Ascending aorta (tissue), 2 donors: ENCODE measurements at places on chromosomes 5 and 9. TPM values are rescaled to one million over a fixed set of nuclear protein-coding genes. Genes with fewer than 3 reads are reported as not detected.

The TLN1 gene
- 735 TPM for total RNA-seq

- peak; percentile 39 for DNase-seq
Observed at GRCh38 chr9:134962973-134963364, 45.3 kb upstream of the FCN1 start.

- no peak for DNase-seq
Observed at GRCh38 chr9:137057545-137057944, 3.7 kb upstream of the ENTPD2 start.

The MARVELD2 gene
- not detected for total RNA-seq

- DNase-seq, result no peak
Observed at GRCh38 chr9:131982671-131983239, 96.9 kb downstream of the MED27 start.

The PCDHA12 gene
- not detected for total RNA-seq

GRCh38 chr5:15334551-15335266 lies 165.3 kb upstream of the FBXL7 start:
- no peak for DNase-seq

The PPP3R2 gene
- not detected for total RNA-seq

DNA sequence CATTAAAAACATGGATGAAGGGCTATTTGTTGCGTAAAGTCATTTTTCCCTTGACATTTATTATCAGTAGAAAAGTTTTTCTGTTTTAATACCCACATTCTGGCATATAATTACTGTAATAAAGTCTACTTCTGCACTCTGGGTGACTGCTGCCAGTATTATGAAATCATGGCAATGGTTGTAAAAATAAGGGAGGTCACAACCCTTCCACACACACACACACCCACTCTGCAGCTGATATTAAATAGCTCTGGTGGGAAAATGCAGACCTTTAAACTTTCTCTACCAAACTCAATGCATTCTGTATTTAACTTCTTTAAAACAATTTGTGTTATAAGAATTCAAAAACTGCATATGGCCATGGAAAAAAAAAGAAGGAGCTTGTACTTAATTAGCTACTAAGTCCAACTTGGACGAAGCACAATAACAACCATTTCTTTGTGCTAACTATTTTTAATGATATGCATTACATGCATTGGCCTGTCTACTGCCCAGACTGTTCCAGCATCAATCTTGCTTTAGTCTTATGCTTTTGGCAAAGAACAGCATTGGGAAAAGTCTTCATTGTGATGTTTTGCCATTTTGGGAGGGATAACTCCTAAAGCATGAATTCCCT lies 137.6 kb upstream of the MAP3K1 start:
- no peak for DNase-seq

The CXCL14 gene
- total RNA-seq, result 45.3 TPM

DNA sequence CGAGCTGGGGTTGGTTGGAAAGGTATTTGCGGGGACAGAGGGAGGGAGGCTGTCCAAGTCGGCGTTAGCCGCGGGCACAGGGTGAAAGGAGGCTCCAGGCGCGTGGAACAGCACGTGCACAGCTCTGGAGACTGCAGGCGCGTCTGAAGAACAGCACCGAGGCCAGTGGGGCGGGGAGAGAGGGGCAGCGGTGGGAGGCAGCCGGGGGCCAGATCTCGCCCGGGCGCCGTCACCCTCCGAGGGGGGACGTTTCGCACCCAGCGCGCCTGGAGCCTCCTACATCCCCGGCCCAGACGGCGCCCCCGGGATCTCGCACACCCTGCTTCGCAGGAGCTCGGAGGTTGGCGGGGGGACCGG lies 79.6 kb downstream of the NTNG2 start:
- no peak for DNase-seq

DNA sequence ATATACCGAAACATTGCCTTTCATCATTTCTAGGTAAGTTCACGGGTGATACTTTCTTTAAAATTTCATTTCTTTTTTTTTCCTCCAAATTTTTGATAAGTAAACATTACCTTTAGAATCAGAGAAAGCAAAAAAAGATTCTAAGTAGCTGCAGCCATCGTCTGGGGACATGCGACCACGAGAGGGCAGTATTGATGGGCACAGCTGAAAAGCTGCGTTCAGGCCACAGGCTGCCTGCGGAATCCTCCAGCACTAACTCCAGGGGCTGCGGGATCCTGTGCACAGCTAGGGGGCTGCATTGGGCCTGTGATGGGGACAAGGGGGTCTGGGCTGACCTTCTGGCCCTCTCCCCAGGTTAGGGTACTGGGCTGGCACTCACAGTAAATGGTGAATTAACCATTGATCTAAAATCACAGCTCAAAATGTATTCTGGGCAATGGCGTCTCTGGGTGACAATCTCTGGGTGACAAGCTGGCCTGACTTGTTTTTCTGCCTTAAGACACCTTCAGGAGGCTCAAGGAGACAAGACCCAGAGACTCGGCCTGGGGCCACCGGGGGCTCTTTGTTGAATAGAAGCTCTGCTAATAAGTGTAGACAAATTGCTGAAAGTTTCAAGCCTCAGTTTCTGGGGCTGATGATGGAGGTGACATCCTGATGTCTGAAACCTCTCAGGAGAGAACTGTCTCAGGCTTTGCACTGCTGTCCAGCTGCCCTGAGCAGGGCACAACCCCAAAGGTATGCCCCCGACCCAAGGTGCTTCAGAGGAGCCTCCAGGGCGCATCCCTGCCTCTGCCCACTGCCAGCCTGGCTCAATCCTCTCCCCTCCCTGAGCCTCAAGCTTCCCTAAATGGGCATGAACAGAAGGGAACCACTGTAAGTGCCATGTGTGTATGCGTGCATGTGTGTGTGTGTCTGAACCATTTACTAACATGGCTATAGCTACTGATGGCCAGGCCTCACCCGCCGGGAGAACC lies 44.3 kb upstream of the SARDH start:
- DNase-seq, result no peak

GRCh38 chr5:36928947-36929346 lies 52.4 kb downstream of the NIPBL start:
- no peak for DNase-seq

DNA sequence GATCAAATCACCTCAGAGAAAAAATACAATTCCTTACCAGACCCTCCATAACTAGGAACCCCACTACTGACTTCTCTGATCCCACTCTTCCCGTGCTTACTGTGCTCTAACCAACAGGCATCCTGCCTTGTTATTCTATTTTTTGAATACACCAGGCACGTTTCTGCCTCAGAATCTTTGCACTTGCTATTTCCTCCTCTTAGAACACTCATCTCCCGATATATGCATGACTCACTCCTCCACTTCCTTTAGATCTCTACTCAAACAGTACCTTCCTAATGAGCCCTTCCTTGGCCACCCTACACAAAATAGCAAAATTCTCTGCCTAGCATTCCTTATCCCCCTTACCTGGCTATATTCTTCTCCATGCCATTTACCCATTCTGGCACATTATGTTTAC lies 43.9 kb downstream of the MAPKAP1 start:
- no peak for DNase-seq
